ENCODE measurements at places on chromosomes 2 and 18.
A peak's percentile ranks its signal among the peaks of the same experiment; 100 is the strongest.

- peak; percentile 87 for DNase-seq
Measured at GRCh38 chr2:210503001-210503623, 26.6 kb upstream of the LANCL1 start.

GRCh38 chr18:61201511-61201910, 131.7 kb upstream of the CDH20 start:
- DNase-seq = peak; percentile 66

- DNase-seq = peak; percentile 46
Measured at GRCh38 chr2:203681978-203682377, 24.5 kb upstream of the CD28 start.

DNA sequence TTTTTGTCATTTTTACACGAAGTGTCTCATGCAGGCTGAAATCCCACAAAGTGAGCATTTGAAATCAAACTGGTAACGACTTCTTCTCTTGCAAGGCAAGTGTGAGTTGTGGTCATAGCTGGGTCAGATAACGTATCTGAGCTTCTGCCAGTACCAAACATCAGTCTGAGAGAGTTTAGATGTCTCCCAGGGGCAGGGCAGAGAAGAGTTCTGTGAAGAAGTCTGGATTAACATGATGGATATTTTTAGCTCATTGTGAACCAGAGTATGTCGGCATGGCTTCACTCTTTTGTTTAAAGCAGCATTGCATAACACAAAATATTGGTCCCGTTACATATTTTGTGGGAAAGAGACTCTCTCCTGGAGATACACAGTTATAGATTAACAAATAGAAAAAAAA, 655.5 kb upstream of the KLHL29 start:
- no peak for DNase-seq

DNA sequence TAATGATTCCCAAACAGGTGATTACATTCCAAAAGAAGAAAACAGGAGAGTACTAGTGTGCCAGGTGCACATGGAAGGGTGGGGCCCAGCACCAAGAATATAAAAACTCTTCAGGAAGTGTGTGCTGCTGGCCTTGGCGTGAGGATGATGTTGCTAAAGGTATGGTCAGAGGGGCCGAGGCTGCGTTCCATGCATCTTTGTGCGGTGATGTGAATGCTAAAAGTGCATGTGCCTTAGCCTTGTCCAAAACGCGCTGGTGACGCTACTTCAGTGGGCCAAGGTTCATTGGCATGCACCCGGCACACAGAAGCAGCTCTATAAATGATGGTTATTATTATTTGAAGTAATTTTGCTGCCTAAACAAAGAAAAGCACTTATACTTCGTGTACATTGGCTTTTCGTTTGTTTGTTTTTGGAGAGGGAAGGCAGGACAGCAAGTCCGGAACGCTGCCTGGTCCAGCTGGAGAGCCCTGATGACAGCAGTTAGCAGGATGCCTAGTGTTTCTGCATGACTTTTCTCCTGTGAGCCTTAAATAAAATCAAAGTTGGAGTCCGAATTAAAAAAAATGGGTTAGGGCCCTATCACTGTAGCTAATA, 2.9 kb downstream of the ALKAL2 start:
- DNase-seq = no peak

GRCh38 chr2:19764998-19765397, 136.8 kb downstream of the TTC32 start:
- DNase-seq = no peak

DNA sequence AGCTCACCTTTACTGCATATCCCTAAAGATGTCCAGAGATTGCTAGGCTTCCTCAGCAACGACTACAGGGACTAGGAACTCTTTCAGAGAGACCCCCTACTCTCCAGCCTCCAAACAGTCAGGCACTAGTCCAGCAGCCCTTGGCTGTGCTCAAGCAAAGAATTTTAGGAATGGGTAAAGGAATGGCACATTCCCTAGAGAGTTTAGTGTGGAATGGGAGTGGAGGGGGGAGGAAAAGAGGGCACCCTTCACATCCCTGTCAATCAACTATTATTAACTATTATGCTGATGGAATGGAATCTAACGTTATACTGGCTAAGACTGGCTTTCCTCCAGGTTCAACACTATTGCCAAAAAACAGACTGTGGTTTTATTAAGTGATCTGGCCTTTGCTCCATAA, 64.8 kb downstream of the IKZF2 start:
- DNase-seq = peak; percentile 33

DNA sequence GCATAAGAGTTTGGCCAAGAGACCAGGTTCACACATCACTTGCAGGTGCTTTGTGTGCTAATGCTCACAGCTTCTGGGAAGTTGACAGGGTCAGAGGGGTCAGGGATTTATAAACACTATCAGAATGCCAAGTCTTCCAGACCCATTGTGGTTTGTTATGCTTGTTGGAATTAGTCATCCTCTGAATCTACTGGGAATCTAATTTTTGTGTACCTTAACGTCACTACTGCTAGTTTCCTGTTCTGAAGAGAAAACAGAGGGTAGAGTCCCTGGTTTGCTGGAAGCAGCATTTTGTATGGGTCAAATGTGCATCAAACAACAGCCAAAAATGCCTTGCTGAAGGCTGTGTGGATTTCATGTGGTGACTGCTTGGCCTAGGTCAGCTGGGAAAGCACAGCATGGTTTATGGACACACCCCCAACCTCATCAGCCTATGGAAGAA, 33.3 kb downstream of the ANTXR1 start:
- peak; percentile 63 for DNase-seq

GRCh38 chr2:111100765-111101162, 19.9 kb upstream of the BCL2L11 start:
- no peak for DNase-seq

DNA sequence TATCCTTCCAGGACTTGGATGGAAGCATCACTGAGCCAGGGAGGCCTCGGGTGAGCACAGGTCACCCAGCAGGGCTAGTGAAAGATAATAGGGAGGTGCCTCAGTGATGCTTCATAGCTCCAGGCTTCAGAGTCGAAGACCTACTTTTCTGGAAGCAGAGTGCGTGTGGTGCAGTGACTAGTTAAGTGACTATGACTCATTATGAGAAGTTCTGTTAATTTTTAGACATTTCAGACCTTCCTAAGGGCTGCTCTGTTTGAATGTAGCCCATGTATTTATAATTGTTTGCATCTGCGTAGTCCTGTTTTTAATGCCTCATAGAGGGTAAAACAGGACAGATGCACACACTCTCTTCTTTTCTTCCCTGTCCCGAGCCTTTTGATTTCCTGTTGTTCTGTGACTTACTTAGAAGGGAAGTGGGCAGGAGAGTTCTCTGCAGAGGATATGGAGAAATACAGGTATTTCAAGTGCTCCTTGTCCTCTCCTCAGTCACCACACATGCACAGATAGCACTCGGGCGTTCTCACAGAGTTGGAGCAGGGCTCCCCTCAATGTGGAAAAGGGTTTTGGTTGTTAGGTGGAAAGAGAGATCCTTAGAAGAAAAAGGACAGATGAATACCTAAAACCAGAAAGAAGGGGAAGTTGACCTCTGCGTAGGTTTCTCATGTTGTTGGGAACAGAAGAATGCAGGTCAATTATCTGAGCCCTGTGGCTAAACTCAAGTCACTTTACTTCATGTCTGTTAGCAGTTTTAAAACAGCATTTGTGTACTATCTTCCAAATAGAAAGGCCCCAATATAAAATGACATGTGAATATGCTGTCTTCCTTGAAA, 34.7 kb downstream of the RALB start:
- DNase-seq = peak; percentile 67

DNA sequence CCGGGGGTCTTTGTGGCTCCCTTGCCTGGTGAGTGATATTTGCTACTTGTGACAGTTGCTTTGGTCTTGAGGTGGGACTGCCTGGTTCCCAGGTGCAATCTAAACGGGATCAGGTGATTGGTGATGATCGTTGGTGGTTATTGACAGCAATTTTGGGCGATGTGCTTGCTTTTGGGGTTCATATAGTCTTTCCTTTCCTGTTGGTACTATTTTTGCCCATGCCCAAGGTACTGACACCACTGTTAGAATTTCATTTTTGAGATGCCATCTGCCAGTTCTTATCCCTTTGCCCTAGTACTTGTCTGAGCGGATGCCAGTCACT, 573 bp downstream of the WDR7 start:
- DNase-seq = no peak

- DNase-seq = peak; percentile 17
Measured at GRCh38 chr18:73986711-73987110, 160.9 kb downstream of the FBXO15 start.

DNA sequence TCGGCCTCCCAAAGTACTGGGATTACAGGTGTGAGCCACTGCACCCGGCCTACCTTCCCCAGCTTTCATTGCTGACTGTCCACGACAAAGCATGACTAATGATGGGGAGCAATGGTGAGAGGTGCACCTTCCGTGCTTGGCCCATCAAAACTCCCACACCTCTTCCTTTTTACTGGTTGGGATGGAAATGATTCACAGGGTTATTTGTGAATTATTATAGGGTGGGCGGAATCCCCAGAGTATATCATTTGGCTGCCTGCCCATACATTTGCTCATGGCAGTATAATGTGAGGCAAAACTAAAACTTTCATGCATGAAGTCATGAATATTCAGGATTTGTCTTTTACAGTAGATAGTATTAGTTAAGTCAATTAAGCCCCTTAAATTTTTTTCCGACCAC, 334.2 kb upstream of the NETO1 start:
- no peak for DNase-seq

DNA sequence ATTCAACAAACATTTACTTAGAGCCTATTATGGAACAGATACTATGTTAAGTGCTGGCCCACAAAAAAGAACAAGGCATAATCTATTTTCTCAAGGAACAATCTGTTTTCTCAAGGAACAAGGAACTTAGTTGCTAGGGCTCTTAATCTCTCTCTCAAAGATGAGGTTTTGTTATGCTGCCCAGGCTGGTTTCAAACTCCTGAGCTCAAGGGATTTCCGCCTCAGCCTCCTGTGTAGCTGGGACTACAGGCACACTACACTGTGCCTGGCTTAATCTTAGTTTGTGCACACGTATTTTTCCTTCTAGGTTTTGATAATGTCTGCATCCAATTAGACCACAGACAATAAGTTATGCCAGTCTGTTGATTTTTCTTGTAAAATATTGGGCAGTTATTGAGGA, 89.5 kb downstream of the PTH2R start:
- no peak for DNase-seq

DNA sequence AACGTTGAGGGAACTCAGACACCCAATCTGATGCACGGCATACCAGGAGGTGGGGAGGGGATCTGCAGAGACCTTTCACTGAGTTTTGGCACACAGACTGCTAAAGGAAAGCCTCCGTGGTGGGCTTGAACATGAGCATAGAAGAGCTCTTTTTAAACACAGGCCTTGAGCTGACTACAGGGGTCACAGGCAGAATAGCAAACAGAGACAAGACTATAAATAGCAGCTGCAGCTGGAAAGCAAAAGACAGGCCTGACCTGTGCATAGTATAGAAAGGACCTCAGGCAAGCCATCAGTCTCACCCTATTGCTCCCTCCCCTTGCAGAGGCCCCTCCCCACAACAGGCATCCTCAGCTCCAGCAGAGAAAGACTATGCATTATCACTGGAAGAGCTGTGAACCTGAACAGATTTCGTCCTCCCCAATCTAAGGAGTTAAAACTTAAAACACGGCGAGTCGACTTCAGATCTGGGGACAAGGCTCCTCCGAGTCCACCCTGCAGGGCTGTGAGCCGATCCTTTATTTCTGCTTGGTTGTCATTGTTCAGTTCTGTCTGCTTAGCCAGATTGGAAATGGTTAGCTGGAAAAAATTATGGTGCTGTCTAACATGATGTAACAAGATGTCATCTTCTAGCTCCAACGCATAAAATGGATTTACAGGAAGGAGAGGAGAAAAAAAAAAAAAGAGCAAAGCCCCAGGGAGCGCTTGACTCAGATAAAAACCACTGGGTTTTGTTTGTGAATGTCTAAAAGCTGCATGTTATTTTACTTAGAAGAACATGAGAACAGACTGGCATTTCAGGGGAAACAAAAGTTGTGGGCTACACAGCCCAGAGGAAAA, 25.2 kb upstream of the LCLAT1 start:
- DNase-seq = peak; percentile 89

DNA sequence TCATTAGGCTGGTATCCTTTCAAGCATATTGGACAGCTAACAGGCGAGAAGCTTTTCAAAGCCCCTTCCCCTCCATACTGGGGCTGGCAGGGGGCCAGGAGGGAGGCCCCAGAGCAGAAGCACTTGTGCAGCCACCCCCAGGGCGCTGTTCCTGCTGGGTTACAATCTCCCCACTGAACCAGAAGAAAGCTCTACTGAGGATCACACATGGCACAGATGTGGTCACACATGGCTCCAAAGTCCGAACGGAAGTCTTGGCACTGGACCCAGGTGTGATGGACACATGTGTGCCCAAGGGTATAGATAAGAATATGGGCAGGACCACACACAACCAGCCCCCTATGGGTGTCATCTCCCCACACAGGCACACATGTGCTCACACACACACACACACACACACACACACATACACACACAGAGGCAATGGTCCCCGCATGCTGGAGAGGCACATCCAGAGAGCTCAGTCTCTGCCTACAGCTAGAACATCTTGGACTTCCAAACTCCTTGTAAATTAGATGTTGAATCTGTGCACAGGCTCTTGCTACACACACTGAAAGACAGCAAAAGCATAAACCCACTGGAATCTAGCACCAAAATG, 56.4 kb downstream of the TTC32 start:
- DNase-seq = no peak

DNA sequence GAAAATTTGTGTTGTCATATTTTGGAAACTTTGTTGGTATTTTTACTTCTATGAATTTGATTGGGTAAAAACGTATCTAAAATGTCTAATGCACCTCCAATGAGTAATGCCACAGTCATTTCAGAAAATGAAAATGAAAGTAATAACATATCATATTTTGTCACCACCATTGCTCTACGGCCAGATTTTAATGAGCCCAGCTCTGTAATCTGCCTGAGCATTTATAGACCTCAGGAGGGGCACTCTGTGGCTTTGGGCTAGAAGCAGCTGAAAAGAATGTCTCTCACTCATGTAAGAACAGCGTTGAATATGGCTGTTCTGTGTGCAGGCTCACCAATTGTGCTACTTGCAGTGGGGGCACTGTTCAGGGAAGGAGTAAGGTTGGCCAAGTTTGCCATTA, 32.7 kb upstream of the ABCA12 start:
- DNase-seq = peak; percentile 44

DNA sequence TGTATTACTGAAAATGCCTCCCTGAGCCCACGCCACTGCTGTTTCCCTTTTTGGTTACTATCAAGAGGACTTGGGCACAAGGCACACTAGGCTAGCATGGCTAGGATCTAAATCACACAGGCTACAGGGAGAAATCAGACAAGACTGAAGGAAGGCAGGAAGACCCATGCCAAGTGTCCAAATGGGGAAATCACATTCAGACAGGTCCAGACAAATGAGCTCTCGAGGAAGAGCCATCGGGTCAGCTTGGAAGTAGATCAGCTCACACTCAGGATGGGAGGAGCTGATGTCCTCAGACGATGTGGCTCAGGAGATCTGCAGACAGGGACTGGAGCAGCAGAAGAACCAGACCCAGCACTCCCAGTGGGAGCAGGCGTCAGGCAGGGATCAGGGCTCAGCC, 113.2 kb downstream of the COL6A3 start:
- DNase-seq = no peak

DNA sequence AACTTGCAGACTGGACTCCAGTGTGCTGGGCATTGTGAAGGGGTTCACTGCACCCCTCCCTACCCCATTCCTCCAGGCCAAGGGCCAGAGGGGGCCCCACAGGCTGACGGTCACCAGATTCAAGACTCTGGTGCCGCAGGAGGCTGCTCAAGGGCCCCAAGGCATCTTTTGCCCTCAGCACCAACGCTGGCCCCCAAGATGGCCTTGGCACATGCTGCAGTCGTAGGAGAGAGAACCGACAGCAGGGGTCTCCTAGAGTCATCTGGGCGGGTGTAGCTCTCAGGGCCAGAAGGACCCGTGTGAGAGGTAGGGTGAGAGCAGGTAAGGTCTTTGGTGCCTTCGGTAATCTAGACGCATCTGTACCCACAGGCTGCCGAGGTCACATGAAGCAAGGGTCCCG, 18.7 kb upstream of the ODC1 start:
- DNase-seq = no peak

Data from adipocyte (in vitro differentiated cells).